HuH-7 (cell line): ENCODE measurements at places on chromosomes 13 and 19.

DNA sequence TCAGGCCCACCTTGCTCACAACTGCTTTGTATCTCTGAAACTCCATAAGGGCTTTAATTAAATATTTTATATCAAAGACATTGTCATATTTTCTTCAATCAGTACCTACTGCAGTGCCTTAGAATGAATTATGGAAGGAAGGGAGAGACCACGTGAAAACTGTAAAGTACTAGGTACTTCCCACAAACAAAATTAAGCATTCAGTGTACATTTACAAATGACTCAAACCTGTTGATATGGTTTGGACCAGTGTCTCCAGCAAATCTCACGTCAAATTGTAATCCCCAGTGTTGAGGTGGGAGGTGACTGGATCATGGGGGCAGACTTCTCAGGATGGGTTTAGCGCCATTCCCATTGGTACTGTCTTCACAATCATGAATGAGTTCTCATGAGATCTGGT is 23.2 kb downstream of the KCTD12 start:
- DNase-seq = no peak

- DNase-seq = no peak
Observed at GRCh38 chr13:108428691-108429090, 159.2 kb downstream of the TNFSF13B start.

DNA sequence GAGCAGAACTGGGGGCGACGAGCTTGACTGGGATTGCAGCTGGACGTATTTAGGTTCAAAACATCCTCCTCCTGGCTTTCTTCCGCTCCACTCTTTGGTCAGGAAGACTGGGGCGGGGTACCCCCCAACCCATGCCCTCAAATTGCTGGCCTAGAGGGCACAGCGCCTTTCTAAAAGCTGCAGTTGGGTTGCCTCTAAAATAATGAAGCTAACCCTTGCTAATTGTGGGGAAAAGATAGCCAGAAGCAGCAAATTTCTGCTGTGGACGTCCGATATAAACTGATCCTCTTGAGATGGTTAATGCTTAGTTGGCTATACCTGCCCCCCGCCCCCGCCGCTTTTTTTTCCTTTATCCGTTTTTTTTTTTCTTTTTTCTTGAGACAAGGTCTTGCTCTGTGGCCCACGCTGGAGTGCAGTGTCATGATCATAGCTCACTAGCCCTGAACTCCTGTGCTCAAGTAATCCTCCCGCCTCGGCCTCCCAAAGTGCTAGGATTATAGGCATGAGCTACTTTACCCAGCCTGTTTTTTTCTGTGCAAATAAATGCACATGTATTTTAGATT is 754 bp upstream of the CHERP start:
- DNase-seq = no peak

GRCh38 chr13:101930331-101930730 is 471.5 kb downstream of the FGF14 start:
- no peak for DNase-seq

GRCh38 chr13:33543631-33544265 is 258.2 kb upstream of the STARD13 start:
- DNase-seq = no peak

DNA sequence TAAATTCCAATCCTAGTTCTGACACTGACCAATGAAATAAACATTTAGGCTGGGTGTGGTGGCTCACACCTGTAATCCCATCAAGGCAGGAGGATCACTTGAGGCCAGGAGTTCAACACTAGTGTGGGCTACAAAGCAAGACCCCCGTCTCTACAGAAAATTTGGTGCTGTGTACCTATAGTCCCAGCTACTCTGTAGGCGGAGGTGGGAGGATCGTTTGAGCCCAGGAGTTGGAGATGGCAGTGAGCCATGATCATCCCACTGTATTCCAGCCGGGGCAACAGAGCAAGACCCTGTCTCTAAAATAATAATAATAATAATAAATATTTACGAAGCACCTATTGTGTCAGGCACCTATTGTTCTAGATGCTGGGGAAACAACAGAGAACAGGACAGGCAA is 6.7 kb downstream of the IRGQ start:
- no peak for DNase-seq

DNA sequence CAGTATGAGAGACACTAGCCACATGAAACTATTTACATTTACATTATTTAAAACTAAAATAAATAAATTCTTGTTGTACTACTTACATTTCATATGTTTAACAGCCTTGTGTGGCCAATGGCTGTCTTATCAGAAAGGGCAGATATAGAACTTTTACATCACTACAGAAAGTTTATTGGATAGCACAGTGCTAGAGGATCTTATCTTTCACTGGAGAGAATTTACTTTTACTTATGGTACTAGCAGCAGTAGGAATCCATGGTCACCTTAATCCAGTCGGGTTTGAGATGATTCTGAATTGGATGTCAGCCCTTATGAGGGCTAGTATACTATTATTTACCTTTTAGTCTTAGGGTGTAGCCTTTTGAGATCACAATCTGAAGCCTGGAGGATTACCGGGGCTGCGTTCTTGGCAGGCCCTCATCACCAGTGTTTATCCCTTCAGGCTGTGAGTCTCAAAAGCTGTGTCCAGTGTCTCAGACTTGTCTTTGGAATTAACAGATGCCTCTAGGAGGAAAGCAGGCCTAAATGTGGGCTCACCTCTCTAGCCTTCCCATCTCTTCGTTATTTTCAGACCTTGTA is 21.7 kb downstream of the IFT88 start:
- DNase-seq = no peak

DNA sequence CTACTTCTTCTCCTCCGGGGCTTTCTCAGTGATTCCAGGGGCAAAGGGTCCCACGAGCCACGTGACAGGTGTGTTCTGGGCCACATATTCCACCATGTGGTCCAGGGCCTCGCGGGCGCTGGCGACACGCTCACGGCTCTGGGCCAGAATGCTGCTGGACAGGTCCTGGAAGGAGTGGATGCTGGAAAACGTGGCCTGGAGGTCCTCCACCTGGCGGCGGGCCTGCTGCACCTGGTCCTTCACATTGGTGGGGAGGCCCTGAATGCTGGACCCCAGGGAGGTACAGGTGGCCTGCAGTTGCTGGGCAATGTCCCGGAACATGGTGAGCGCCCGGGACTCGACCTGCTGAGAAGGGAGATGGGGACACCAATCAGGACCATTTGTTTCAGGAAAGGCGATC is 7.7 kb upstream of the TICAM1 start:
- DNase-seq = no peak

DNA sequence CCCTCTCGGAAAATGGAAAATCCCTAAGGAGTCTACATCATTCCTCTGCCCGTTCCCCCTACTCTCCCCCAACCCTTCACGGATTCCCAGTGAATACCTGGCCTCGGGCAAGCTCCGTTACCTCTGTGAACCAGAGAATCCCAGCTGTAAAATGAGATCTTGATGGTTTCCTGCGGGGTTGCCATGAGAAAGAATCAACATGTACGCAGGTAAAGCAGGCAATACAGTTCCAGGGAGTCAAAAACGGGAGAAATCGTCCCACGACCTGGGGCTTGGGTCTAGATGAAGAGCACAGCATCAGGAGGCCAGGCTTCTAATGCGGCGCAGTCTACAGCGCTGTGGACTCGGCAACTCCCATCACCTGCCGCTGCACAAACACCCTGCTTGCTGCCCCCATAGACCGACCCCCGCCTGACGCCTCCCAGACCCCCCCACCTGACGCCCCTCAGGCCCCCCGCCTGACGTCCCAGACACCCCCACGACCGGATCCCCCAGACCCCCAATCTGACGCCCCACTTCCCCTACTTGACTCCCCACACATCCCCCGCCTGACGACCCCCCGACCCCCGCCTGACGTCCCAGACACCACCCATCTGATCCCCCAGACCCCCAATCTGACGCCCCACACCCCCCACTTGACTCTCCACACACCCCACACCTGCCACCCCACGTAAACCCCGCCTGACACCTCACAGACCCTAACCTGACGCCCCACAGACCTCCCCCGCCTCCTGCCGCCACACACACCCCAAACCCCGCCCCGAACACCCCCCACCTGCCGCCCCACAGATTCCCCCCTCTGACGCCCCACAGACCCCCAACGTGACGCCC is 680 bp downstream of the LIG4 start:
- DNase-seq = no peak

GRCh38 chr19:48926909-48927308 is 6.6 kb upstream of the DHDH start:
- no peak for DNase-seq

DNA sequence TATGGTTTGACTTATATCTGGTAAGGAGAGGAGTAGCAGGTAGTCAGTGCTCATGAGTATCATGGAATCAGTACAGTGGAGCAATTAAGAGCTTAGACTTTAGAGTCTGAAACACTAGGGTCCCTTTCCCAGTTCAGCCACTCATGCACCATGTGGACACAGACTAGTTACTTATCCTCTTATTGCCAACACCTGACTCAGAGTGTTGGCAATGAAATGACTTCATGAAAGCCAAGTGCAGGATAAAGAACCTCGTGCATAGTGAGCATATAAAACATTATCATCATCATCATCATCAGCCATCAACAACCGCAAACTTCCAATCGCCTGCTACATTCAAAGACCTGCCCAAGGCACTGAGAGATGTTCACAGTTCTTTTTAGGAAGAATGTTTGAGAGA is 164.2 kb downstream of the FOXO1 start:
- no peak for DNase-seq

DNA sequence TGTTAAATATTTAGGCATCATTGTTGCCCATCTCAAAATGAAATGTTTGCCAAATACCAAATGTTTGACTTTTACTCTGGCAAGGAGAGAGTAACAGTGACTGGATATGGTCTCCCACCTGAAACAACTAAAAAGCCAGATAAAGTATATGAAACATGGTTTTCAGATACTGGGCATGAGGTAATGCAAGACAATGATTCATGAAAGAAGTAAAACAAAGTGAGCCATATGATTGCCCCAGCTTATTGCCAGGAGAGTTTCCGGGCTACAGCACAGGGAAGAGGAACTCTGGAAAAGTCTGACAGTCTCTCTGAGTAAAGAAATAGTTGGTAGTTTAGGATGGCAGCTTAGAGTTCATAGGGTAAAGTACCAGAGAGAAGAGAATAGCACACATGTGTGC is 354.6 kb downstream of the DNAJC15 start:
- DNase-seq = no peak

DNA sequence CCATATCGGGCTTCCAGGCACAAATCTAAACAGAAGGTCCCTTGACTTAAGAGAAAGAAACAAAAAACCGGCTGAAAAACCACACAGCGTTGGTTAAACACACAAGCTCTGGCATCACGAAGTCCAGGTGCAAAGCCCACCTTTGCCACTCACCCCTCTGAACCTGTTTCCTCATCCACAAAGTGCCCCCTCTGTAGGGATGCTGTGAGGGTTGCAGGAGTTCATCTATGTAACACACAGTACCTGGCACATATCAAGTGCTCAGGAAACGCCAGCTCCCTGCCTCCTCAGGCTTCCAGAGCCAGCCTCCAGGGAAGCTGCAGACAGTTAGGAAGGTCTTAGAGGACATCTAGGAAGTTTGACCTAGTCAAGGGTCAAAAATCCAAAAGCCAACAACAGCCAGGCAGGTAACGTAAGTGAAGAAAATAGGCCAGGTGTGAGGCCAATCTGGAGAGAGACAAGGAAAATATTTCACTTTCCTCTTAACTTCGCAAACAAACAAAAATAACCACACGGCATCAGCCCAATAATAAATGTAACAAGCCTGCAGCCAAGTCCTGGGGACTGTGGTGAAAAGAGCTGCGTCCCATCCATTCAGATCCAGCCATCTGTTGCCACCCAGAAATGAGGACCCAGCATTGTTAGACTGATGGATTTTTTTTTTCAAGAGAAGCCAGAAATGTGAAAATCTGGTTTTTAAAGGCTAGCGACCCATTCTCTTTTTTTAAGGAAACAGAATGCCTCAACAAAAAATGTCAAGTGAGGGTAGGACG is 10.0 kb downstream of the KDELR1 start:
- no peak for DNase-seq

GRCh38 chr19:49272204-49272603 is 52.8 kb downstream of the SLC6A16 start:
- no peak for DNase-seq

DNA sequence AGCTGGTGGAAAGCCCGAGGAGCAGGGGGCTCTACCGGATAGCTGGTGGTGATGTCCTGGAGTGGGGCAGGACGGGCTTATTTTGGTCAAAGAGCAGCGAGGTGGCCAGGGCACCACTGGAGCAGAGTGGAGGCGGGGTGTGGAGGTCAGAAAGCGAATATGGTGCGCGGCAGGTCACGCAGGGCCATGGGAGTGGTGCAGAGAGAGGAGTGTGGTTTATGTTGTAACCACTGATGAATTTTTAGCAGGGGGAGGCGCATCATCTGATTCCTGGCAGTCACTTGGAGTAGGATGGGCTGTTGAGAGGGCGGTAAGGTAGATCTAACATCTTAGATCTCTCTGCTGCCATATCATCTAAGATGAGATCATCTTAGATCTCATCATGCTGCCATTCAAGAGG is 1.4 kb upstream of the ZNF414 start:
- no peak for DNase-seq
